ENCODE measurements at places on chromosomes 5 and 9. TPM values are rescaled to one million over a fixed set of nuclear protein-coding genes. Genes with fewer than 3 reads are reported as not detected.

The NUP155 gene
- total RNA-seq = 28.7 TPM

The FANCC gene
- total RNA-seq = 7.1 TPM

The LRRC19 gene
- total RNA-seq = not detected

The KIF20A gene
- total RNA-seq = 22.4 TPM

The RAB3C gene
- 0.38 TPM for total RNA-seq

The LHX3 gene
- not detected for total RNA-seq

The CYLC2 gene
- not detected for total RNA-seq

The MARVELD2 gene
- 0.90 TPM for total RNA-seq

The TSSK1B gene
- not detected for total RNA-seq

The PAPPA gene
- under 0.01 TPM for total RNA-seq

GRCh38 chr5:106865279-106865678, 805.5 kb downstream of the EFNA5 start:
- DNase-seq = no peak

- DNase-seq = no peak
Observed at GRCh38 chr5:94517490-94518488, 100.6 kb downstream of the KIAA0825 start.

GRCh38 chr5:153523211-153523610, 32.7 kb downstream of the GRIA1 start:
- no peak for DNase-seq

- peak; percentile 77 for DNase-seq
Observed at GRCh38 chr9:34899535-34900158, 58.4 kb upstream of the PHF24 start.

- DNase-seq = no peak
Observed at GRCh38 chr5:151234476-151235238, 10.8 kb upstream of the CCDC69 start.

DNA sequence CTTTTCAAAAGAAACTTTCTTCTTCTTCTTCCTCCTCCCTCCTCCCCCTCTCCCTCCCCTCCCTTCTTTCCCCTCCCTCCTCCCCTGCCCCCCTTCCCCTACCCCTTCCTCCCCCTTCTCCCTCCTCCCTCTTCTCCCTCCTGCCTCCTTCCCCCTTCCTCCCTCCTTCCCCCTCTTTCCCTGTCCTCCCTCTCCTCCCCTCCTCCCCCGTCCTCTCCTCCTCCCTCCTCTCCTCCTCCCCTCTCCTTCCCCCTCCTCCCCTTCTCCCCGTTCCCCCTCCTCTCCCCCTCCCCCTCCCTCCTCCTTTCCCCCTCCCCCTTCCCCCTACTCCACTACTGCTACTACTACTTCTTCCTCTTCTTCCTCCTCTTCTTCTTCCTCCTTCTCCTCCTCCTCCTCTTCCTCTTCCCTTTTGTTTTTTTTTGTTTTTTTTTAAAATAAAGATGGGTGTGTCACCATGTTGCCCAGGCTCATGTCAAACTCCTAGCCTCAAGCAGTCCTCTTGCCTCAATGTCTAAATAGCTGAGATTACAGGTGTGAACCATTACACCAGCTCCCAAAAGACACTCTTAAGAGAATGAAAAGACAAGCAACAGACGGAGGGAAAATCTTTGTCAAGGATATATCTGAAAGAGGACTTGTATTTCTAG, 87.5 kb downstream of the SCAMP1 start:
- no peak for DNase-seq

DNA sequence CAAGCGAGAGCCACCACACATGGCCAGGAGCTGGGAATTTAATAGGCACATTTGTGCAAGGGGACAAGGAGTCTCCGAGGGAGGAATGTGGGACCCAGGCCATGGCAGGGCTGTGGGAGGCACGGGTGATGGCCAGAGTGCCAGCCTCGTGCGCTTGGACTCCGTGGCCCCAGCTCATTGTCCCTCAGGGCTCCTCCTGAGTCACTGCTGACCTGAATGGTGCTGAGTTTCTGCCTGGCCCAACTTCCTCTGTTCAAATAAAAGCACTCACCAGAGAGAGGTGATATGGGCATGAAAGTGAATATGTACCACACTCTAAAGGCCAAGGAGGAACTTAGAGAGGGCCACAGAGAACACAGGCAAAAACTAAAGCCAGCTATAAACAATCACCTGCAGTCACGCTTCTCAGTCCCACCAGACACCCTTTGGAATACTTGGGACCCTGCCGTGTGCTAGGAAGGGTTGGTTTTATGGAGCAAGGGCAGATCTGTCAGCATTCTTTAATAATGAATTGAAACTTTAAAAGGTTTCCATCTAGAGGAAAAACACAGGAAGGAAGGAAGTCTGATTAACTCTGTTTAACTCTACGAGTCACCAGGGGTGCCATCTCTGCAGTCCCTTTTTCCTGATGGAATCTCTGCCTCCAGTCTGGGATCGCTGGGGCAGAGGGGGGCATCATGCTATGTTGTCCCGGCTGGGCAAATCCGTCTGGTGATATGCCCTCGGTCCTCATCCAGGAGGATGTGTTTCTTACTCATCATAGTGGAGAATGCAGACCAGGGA, 25.1 kb upstream of the UBE2QL1 start:
- peak; percentile 7 for DNase-seq

GRCh38 chr5:493119-493701, 31.0 kb downstream of the SLC9A3 start:
- DNase-seq = no peak

DNA sequence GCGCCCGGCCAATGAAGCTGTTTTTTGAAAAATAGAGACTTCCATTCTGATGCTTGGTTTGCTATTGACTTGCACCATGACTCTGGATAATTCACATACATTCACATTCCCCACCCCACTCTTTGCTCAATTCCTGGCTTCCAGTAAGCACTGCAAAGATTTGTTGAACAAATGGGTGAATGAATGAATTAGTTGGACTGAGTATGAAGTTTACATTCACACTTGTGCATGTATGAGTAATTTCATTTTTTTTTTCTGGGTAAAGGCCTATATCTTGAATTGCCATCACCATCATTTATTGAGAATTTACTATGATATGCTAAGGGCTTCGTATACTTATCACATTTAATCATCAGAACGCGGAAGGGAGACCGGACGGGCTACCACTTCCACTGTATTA, 13.8 kb upstream of the CCDC69 start:
- no peak for DNase-seq

GRCh38 chr9:95105519-95106287, 211.8 kb downstream of the FANCC start:
- DNase-seq = no peak

DNA sequence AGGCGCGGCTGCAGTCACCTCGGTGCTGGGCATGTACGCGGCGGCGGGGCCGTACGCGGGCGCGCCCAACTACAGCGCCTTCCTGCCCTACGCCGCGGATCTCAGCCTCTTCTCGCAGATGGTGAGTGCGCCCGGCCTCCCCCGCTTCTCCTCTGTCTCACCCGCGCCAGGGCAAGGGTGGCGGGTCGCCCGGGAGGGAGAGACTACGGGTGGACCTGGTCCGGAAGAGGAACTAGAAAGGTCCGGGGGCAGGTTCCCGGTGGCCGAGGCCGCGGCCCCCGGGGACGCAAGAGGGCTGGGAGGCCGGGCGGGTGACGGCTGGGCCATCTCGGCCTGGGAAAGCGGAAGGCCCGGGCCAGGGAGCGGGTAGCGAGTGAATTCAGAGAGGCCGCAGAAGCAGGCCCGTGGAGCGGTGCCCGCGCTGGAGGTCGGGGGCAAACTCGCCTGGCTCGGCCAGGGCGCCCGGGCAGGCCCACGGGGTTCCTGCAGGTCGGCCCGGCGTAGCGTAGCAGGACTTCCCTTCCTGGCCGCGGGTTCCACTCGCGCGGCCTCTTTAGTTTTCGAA, 711 bp downstream of the IRX1 start:
- DNase-seq = no peak

DNA sequence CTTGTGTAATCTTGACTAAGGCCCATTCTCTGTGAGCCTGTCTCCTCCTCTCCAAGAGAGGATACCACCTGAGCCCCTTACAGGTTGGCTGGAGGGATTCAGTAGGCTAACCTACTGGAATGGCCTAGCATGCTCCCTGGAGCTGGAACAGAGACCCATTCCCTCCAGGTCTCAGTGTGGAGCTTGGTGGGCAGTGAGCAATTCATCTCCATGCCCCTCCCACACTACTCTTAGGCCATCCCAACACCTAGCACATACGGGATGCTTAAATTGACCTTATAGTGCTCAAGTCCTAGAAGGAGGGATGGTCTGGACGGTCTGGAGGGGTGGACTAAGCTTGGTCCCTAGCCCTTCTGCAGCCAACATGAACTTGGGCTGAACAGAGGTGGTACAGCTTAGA, 75.6 kb downstream of the CRB2 start:
- no peak for DNase-seq

GRCh38 chr5:159309689-159310433, 20.4 kb downstream of the IL12B start:
- no peak for DNase-seq

- no peak for DNase-seq
Observed at GRCh38 chr5:162434281-162434680, 366.7 kb downstream of the GABRG2 start.

GRCh38 chr5:36111238-36111637, 40.4 kb downstream of the LMBRD2 start:
- no peak for DNase-seq

DNA sequence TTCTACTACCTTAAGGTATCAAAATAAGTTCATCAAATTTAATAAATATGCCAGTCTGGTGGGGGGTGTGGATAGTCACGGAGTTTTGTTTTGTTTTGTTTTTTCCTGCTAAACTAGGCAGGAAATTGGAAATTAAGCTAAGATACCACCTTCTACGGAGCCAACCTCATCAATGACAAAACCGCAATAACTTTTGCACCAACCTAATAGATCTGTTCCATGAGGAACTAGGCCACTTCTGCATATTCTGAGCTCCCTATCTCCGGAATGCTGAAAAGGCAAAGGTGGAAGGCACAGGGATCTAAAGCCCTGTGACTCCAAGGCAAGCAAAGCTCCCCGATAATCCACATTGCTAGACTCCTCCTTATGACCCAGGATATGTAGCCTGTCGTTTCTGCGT, 5.8 kb upstream of the OR1L4 start:
- DNase-seq = no peak

GRCh38 chr9:28967226-28967625, 1393.9 kb upstream of the C9orf72 start:
- DNase-seq = no peak

- no peak for DNase-seq
Observed at GRCh38 chr9:125961072-125961471, 213.9 kb downstream of the PBX3 start.

DNA sequence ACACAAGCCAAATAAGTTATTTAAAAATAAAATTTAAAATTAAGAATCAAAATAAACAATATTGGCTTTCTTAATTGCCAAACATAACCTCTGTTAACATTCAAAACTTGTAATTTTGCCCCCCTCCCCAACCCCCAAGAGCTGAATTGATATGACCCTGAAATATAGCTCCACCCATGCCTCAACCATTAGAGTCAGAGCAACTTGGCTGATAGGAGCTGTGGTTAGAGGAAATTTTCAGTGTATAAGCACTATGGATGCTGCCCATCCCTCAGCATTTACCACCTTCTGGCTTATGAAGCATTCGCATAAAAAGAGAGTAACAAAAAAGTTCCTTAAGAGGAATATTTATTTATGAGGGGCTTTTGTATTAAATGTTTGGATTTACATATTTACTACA, 6.1 kb downstream of the POC5 start:
- no peak for DNase-seq

- DNase-seq = no peak
Observed at GRCh38 chr9:132648283-132648682, 21.5 kb downstream of the DDX31 start.

GRCh38 chr9:135849181-135849580, 58.2 kb downstream of the CAMSAP1 start:
- DNase-seq = no peak

GRCh38 chr5:157835041-157835440, 23.9 kb downstream of the CLINT1 start:
- DNase-seq = no peak

DNA sequence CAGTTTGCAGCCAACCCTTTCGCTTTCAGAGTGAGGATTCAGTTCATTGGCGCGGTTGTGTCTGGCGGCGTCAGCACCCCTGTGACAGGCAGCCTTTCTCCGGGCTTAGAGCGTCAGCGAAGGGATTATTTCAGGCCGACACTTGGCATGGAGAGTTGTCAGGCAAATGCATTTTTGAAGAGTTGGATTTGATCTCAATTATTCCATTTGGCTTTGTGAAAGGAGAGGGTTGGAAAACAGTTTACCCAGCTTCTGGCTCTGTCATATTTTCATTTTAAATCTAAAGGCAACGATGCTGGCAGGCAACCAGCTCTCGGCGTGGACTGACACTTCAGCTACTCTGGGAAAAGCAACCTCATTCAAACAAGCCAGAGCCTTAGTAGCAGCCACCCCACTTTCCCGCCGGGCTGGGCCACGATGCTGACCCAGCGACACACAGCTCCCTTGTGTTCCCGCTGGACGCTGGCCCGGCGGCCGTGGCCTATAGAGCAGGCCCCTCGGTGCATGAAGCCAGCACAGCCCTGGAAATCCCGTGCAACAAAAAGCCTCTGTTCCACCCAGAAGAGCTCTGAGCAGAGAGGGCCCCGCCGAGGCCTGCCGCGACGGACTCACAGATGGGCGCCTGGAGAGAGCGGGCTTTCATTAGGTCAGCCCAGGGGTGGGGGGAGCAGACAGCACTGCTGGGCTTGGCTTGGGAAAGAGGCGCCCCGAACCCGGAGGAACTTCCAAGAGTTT, 28.9 kb upstream of the LPCAT1 start:
- DNase-seq = no peak

GRCh38 chr5:168831383-168831782, 252.2 kb upstream of the PANK3 start:
- DNase-seq = no peak

GRCh38 chr9:137039611-137040366, 6.2 kb downstream of the NPDC1 start:
- DNase-seq = no peak

DNA sequence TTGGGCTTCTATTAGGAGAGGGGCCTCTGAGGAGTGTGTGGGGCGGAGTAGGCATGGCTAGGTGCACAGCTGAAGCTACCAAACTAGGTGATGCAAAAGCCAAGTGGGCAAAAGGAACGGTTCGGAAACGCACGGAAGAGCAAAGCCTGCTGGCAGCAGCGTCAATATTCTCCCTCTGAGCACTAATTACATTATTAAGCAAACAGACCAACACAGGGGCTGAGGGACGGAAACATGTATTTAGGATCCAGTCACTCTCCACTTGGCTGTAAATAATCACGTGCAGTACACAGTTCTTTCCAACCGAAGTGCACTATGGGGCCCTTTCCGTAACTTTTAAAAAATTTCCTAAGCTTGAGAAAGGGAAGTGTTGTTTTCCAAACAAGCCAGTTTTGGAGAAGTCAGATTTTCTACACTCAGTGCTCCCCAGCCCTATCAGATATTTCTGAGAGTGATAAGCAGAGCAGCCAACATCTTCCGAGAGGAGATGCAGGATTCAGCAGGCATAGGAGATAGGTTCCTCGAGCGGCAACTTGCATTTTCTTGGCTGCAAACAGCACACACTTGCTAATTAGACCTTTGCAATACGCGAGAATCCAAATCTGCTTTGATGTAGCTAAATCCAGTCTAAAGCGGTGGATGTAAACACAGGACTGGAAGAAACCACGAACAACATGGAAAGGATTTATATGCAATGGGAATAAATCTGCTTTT, 217.2 kb upstream of the TBCA start:
- DNase-seq = no peak

GRCh38 chr5:141492168-141492885, 3.4 kb downstream of the PCDHGC5 start:
- DNase-seq = no peak

Data from dermis microvascular lymphatic vessel endothelial cell (primary cell).